Jurkat, Clone E6-1 (cell line): ENCODE measurements at places on chromosomes 11 and 22.

GRCh38 chr22:47566491-47566890 lies 804.0 kb downstream of the TBC1D22A start:
- no peak for DNase-seq

GRCh38 chr11:57349491-57350274 lies 11.5 kb downstream of the P2RX3 start:
- DNase-seq, result no peak

GRCh38 chr11:60891103-60891741 lies 15.2 kb downstream of the PRPF19 start:
- no peak for DNase-seq

GRCh38 chr11:129141748-129142523 lies 50.2 kb downstream of the ARHGAP32 start:
- DNase-seq, result no peak

DNA sequence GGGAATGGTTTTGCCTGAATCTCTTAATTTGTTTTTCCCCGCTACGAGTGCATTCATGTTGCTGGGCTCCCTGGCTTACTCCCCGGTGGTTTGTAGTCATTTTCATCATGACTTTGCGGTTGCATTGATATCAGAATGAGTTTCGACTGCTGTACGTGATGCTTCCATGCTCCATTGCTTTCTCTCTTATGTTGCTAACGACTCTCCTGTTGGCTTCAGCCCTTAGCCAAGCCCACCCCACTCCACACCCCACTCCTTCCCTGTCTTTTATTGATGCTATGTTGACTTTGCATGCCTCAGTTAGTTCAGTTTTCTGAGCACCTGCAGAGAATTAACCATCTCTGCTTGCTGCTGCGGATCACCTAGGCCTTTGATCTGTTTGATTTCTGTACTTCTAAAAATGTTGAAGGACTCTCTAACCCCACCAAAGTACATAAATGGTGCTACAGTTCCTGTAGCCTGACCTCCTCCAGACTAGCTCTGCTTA lies 65.3 kb downstream of the ARFGAP2 start:
- peak; percentile 82 for DNase-seq

- DNase-seq, result no peak
Measured at GRCh38 chr11:43557553-43558110, 122.9 kb upstream of the HSD17B12 start.

- DNase-seq, result no peak
Measured at GRCh38 chr11:46480909-46481308, 89.3 kb upstream of the CHRM4 start.

DNA sequence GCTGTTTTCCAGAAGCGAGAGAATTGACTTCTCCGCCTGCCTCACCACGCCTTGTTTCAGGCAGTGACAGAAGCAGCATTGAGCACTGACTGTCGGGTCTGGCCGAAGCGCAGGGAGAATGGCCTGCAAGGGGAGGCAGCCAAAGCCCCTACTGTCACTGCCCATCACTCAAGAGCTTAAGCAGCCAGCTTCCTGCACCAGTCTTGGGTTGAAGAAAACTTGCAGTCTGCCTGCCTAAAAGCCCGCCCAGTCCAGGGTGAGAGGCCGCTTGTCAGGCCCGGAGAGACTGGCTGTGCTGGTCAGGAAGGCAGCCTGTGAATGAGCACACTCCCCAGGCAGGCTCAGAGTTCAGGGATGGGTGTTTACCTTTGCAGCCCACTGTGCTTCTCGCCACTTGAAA lies 108.3 kb downstream of the PKNOX2 start:
- no peak for DNase-seq

DNA sequence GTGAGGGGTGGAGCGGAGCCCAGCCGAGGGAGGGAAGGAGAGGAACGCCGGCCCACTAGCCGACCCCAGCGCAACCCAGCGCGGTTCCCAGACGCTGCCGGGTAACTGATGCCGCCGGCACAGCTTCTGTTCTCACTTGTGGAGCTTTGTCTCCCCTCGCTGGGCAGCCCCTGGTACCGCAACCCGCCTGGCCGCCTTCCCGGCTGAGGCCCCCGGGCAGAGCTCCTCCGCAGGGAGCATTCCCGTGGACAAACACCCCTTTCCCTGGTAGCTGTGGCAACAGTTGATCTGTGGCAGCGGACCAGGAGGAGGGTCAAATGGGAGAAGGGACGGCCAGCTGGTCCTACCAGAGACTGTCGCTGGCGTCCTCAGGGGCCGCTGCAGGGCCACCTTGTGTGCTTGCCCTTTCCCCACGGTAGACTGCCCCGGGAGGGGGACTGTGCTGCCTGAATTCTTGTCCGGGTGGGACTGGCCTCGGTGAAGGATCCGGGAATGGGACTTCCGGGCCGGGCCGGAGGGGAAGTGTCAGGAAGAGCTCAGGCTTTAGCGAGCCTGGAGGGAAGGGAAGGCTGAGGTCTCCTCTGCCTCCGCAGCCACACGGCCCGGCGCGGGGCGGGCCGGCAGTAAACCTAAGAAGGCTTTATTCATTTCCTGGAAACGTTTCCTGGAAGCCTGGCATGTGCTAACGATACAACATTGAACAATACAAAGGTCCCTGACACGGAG lies 468.0 kb downstream of the OPCML start:
- no peak for DNase-seq

GRCh38 chr11:113668255-113668654 lies 37.9 kb downstream of the TMPRSS5 start:
- DNase-seq, result no peak

- no peak for DNase-seq
Measured at GRCh38 chr11:125982348-125982730, 36.5 kb downstream of the VSIG10L2 start.

- DNase-seq, result no peak
Measured at GRCh38 chr11:95727620-95728019, 62.0 kb downstream of the FAM76B start.

DNA sequence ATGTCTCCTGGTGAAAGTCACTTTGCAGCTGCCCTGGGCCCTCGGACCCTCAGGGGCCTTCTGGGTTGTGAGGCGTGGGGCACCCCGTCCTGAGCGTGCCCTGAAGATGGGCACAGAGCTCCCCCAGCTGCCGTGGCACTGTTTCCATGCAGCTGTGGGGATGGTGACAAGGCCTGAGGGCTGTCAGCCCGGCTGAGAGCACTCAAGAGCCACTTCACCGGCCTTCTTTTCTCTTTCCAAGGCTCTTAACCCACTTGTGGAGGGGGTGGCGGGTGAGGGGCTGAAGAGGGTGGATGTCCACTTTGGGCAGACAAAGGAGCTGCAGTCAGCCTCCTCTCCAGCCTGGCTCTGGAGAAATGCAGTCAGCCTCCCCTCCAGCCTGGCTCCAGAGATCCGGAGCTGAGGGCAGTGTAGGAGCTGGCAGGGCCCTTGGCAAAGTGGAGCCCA lies 239.5 kb downstream of the ST3GAL4 start:
- DNase-seq, result no peak

DNA sequence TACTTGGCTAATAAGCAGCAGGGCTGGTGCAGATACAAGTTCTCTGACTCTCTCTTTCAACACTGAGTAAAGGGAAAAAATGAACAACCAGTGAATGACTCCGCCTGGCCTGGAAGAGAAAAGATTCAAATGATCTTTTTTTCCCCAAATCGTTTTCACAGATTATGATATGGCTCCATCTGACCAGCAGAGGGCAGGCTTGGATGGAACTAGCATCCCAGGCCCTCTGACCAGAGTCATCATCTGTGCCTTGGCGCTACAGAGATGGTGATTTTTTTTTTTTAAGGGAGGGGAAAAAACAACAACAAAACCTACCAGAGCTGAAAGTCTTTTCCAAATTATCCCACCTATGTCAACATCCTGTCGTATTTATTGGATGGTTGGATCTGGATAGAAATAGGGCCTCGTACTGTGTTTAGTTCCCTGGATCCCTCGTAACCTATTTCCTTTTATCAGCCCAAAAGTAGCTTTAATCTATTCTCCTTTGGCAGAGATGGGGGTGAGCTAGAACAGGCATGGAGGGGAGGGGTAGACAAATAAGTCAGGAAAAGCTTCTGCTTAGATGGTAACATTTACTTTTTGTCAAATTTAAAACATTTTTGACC lies 69.7 kb downstream of the PRSS23 start:
- DNase-seq, result peak; percentile 23

DNA sequence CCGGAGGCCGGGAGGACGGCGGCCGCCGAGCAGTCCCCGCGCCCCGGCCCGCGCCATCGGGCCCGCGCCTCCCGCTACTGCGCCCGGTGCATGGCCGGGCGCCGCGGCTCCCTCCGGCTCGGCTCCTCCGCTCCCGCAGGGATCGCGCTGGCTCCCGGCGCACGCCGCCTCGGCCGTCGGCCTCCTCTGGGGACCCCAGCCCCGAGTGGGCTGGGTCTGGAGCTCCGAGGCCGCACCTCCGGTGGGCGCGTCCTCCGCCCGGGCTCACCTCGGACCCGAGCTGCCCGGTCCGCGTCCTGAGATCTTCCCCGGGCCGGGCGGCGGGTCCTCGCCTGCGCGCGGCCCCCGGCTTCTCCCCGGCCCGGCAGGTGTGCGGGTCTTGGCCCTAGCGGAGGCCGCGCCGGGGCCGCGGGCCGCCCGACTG lies 251 bp downstream of the SHISA8 start:
- no peak for DNase-seq

DNA sequence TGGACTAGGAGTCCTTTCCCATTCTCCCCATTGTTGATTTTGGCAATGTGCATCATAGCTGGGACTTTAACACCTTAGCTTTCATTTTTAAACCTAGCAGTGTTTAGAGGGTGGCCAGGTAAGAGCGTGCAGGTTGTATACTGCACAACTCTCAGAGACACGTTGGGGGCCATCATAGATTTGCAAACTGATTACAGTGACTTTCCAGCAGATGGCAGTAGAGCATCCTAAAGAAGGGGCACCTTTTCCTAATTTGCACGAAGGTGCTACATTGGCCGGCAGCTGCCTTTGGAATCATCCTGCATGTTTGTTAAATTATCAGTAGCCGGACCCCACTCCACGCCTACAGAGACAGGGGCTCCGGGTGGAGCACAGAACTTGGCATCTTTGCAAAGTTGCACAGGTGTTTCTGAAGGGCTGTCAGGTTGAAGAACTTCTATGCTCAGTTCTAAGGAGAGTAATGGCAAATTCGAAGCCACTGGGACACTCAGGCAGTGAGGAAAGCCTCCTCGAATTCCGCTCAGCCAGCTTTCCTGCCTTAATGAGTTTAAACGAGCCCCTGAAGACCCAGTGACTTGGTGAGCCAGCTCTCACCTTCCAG lies 7.7 kb downstream of the LHFPL7 start:
- peak; percentile 47 for DNase-seq

DNA sequence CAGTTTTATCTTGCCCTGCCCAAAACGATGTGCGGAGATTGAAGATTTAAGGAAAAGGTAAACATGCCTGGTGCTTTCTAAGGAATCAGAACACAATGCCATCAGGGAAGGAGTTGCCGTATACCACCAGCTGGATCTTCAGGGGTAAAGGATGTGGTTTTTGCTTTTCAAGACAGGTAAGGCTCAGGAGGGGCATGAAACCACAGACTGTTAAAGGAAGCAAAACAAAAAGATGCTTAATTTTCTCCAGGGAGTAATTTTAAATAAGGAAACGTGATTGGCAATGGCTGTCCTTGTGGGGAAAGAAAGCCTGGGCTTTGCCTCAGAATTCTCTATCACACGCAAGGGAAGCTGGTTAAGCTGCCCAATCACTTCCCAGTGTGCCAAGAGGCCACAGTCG lies 655.6 kb downstream of the OPCML start:
- DNase-seq, result peak; percentile 8

DNA sequence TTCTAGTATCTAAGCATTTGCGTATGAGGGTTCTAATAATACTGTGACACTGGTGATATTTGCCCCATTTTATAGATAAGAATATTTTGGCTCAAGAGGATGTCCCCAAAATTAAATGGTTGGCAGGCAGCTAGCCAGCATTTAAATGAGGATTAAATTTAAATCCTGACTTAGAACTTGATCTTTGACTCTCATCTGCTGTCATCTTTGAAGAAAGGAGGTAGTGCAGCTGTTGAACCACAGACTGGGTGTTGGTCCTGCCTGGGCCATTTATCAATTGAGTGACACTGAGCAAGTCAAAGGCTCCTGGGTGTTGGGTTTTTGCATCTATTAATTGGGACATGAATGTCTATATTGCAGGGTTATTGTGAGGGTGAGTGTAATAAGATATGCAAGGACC lies 112.3 kb downstream of the INSC start:
- DNase-seq, result no peak

GRCh38 chr11:103662880-103663279 lies 373.6 kb upstream of the DDI1 start:
- DNase-seq, result no peak

- no peak for DNase-seq
Measured at GRCh38 chr11:72972496-72973128, 158.4 kb downstream of the ATG16L2 start.

- DNase-seq, result no peak
Measured at GRCh38 chr11:62844154-62844553, 4.8 kb upstream of the WDR74 start.

DNA sequence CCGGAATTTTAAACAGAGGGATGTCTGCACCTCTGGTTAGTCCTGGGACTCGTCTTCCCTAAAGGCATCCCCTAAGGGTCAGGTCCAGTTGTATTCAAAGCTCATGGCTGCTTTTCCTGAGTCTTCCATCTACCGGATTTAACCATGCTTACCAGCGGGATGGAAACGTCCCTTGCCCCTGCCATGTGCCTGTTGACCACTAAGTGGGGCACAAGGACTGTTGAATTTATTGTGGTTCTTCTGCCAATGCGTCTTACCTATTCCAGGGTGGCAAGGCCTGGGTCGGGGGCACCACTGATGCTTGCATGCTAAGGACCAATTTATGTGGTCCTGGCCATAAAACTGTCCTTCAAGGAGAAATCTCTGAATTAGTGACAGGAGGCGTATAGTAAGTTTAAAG lies 25.6 kb downstream of the ANKRD42 start:
- no peak for DNase-seq

- no peak for DNase-seq
Measured at GRCh38 chr22:48786679-48786996, 1041.0 kb downstream of the BRD1 start.

DNA sequence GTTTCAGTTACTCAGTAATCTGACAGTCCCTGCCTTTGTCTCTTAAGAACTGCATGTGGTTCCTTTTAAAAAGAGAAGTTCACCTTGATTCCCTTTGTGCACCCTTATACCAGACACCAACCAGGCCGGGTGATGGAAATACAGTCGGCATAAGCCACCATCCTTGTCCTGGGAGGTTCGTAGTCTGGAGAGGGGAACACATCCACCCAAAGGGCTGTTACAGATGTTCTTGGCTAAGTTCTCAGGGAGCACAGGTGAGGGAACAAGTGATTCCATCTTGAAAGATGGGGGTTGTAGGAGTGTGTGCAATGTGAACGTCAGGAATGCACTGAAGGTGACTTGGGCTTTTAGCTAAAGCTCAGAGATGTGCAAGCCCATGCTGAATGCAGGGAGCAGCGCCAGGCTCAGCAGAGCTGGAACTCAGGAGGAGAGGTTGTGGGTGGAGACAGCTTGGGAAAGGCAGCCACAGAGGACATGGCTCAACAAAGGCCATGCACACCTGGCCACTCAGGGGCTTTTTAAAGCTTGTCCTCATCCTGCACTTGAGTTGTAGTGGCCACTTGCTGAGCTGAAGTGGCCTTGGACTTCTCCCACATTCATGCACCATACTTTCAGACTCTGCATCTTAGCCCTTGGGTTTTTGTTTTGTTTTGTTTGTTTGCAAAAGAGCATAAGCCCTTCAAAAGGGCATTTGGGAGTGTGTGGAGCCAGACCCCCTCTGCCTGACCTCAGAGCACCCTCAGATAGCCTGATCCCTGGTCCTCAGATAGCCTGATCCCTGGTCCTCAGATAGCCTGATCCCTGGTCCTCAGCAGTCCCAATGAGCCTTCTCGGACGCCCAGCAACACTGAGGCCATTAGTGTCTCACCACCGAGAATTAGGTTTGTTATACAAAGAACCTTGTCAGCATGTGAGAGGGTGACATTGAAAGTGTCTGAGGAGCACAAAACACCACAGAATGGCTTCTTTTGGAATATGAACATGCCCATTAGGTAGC lies 12.7 kb upstream of the TMA7B start:
- no peak for DNase-seq

- DNase-seq, result no peak
Measured at GRCh38 chr11:60377401-60378136, 763 bp upstream of the MS4A7 start.
